Stimulated activated CD8-positive, alpha-beta memory T cell treated with anti-CD3 and anti-CD28 coated beads, Interleukin-12 subunit alpha, Interleukin-12 subunit beta, amount 100 ng/mL, for 4 hours (primary cell): ENCODE measurements at places on chromosomes 5 and 9.

DNA sequence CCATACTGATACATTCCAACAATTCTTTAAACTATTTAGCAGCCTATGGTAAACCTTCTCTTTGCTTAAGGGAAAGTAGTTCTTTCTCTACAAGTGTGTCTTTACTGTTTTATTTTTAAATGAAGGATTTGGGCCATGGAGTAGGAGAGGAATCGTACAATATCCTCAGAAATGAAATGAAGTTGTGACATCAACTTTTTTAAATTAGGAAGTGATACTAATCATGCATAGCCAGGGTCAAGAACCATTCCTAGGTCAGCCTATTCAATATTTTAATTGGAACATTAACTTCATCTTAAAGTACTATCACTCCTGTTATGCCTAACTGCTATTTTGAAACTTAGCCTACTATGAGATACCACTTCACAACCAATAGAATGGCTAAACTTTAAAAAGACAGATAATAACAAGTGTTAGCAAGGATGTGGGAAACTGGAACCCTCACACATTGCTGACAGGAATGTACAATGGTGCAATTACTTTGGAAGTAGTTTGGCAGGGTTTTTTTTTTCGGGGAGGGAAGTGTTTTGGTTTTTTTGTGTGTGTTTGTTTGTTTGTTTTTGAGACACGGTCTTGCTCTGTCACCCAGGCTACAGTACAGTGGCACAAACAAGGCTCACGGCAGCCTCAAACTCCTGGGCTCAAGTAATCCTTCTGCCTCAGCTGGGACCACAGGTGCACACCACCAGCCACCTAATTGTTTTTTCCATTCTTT is 10.7 kb downstream of the AGTPBP1 start:
- DNase-seq, result no peak

DNA sequence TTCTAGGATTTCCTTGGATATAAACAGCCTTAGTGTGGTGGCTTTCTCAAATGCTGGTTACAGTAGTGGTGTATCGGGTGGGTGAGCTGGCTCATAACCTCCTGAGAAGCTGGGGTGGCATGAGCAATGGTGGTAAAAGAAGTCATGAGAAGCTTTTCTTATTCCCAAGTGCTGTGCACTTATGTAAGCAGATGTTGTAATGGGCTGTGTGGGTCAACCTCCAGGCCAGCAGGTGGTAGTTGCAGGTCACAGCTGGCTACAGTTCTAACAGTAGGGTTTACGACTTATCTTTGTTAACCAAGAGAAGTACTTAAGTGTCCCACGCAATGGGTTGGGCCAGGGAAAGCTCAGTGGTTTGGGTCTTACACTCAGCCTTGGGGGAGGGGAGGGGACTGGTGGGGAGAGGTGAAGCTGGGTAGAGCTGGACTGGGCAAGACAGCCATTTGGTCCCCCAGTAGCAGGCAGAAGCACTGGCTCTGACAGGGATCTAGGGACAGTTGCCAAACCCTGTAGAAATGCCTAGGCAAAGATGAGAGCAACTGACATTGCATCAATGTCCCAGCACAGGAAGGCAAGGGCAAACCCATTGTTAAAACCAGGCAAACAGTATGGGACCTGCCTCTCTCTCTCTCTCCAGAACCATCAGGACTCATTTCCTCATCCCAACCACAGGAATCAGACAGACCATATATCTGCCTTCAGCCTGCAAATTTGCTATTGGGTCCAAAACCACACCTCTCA is 76.8 kb downstream of the RNF130 start:
- no peak for DNase-seq

DNA sequence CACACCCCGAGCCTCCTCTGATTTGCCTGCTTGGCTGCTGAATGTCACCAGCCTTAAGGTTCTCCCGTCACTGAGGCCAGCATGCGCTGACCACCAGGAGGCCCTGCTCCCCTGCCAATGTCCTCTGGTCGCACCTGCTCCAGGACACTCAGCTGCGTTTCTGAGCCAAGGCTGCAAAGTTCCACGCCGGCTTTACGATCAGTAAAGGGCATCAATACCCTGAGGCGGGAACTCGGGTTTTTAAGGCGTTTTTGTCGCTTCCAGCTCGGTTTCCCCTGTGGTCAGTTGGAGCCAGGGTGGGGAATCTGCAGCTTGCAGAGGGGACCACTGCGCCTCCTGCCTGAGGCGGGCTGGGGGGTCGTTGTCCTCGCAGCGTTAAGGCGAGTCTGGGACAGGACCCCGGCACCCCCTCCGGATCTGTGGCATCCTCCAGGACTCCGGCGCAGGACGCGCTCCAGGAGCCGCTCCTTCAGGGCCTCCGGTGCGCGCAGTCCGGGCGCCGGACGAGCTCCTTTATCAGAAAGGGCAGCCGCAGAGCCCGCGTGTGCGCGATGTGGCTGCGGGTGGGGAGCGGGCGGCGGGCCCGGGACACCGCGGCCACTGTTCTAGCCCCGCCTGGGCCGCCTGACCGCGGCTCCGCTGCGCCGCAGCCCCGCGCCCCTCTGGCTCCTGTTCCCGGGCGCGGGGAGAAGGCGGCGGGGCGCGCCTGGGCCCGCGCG is 24.1 kb upstream of the FLT4 start:
- DNase-seq, result no peak

DNA sequence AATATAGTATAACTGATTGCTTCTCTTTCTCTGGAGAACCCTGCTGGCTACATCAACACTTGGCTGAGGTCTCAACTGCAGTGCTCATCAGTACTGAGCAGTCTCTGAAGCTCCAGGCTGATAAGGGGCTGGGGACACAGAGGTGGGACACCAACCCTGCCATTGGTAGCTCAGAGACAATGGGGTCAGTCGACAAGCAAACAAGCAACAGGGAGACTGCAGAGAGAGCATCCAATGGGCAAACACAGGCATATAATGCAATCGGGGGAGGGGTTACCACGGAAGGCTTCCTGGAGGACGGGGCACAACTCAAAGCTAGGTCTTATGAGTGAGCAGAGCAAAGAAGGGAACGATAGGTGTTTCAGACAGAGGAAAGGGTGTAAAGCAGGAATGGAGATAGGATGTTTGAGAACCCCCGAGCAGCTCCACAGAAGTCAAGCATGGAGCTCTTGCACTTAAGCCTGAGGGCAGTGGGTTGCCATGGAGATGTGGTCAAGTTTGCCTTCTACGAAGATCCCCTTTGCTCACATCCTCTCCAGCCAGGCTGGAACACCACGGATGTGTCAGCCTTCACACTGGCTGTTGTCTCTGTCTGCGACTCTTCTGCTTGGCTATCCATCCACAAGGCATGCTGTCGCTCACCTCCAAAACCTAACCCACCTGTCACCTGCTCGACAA is 21.5 kb upstream of the AKNA start:
- no peak for DNase-seq

DNA sequence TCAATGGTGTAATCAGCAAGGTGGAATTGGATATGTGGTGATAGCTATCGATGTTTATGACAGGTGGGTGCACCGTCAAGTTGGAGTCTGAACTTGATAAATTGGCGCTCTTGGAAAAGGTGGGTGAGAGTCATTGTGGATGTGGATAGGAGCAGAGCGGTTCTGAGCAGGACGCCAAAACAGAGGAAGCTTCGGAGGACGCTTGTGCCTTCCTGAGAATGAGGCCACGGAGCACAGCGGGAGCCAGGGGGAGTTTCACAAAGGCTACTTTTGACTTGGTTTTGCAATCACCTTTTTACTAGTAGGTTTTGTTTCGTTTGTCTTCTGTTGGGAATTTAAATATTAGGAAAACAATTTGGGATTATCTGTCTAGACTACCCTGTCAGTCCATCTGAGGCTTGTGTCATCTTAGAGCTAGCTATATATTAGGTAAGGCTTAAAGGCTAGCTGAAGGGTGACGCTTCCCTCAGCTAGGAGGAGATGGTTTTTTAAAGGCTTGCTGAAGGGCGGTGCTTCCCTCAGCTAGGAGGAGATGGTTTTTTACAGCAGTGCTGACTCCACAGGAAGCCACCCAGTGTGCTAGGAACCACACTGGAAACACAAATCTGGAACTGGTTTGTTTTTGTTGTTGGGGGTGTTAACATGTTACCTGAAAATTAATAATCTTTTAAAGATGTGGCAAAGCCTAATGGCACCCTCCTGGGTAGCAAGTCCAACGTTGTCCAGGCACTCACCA is 142.4 kb upstream of the IRX4 start:
- DNase-seq, result no peak

DNA sequence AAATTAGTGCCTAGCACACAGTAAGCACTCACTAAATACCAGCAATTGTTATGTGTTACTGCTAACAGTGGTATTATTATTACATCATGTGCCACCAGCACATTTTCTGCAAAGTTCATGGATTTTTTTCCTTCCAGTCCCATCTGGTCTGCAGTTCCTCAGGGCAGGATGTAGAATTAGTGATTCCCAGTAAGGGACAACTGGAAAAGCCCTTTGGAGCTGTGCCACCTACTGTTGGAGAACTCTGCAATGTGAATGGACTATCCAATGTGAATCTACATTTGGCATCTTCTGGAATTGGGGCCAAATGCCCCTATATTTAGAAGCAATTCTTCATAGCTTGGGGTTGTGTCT is 154.0 kb downstream of the CDH6 start:
- DNase-seq, result no peak

GRCh38 chr9:88583901-88584596 is 49.1 kb downstream of the NXNL2 start:
- DNase-seq, result no peak

DNA sequence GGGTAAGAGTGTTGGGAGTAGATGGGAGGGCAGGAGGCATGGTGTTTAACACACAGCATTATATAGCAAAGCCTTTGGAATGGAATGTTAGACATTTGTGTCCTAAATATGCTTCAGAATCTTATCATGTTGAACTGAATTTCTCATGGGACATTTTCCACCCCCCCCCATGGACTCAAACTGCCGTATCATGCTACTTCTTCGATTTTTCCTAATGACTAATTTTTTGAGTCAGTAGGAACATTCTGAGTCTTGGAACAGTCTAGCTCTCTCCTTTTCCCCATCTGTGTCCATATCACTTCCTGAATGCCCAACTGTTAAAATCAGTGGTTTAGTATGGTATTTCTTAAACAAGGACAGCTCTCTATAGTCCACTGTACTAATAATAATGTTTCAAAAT is 380.6 kb downstream of the TLE4 start:
- no peak for DNase-seq

- DNase-seq, result no peak
Measured at GRCh38 chr9:89768650-89769071, 163.8 kb downstream of the GADD45G start.

- DNase-seq, result no peak
Measured at GRCh38 chr5:21709770-21710169, 1143.4 kb downstream of the CDH12 start.

DNA sequence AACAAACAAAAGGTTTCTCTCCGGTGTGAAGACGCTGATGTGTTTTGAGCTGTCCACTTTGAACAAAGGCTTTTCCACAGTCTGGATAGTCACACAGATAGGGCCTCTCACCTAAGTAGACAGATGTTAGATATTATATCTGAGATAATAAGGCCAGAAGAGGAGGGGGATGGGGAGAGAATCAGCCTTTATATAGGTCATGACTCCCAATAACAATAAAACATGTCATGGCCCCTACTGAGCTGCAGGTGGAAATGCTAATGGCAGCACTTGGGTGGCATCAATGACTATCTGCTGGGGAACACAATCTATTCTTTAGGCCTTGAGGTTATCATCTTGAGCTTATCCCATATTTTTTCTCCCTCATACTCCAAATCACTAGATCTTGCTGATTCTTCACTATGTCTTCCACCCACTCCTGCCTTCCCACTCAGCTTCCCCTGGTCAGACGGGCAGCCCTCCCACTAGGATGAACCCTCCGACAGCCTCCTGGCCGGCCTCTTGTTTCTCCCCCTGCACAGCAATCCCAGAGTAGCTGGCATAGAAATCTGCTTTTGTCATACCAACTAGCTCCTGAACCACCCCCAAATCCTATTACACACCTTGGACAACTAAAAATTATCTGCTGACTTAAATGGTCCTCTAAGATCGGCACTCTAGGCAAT is 11.5 kb upstream of the SLC35D2 start:
- no peak for DNase-seq

- DNase-seq, result no peak
Measured at GRCh38 chr5:156974328-156974727, 11.3 kb upstream of the TIMD4 start.

DNA sequence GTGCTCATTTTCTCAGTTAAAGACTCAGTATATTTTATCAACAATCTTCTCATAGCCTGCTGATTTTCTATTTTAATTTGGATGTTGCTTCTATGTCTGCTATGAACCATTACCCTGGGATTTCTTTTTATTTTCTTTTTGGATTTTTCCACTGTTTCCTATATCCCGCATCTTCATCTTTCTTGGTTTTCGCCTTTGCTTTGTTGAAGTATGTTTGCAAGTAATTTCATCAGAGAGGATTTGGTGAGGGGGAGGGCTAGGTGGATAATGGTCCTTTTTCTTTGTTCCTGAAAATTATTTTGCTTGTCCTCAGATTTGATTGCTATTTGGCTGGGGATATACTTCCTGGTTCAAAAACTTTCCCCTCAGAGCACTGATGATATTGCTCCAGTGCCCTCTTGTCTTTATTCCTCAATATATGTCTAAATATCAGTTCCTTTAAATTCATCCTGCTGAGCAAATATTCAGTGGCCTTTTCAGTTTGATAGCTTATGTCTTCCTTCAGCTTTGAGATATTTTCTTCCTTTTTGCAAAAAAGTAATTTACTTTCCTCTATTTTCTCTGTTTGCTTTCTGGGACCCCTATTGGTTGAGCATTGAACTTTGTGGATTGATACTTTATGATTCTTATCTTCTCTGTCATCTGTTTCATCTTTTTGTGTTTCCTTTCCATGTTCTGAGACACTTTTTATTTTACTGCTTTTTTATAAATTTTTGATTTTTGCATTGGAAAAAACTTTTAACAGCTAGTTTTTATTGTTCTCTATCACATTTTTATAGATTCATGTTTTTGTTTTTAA is 227.6 kb upstream of the ELL2 start:
- DNase-seq, result no peak

DNA sequence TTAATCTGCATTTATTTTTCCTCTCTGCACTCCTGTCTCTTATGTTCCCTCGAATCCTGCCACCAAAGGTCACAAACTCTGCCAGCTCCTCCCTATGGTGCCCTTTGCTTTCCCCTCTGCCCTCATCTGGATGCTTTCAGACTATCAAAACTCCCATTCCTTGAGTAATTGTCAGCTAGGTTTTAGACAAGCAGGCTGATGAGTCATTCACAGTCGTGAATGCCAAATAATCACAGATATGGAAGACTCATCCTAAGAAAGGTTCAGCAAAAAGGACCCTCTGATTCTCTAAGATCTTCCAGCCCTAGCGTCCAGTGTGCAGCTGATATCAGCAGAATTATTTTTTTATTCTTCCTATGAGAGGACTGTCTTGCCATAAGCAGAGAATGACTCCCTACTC is 104.5 kb upstream of the NUDT12 start:
- no peak for DNase-seq

DNA sequence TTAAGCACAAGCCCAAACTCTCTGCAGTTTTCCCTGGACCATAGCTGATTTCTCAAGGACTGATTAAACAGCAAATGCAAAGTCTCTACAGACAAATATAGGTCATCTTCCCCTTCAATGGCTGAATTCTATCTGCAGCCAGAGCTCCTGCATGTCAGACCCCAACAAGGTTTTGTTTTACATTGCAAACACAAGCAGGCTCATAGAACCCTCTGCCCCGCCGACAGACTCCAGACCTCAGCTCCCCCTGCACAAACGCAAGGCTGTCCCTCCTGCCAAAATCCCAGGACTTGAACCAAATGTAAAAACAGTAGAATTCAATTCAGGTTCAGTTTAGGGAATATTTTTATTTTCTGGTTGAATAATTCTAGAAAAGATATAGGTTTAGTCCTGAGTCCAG is 526.7 kb upstream of the TRPC7 start:
- no peak for DNase-seq
